Activated CD8-positive, alpha-beta T cell treated with anti-CD3 and anti-CD28 coated beads for 36 hours (primary cell): ENCODE measurements at places on chromosomes 13 and 19. TPM values are rescaled to one million over a fixed set of nuclear protein-coding genes. Genes with fewer than 3 reads are reported as not detected.
A peak's percentile ranks its signal among the peaks of the same experiment; 100 is the strongest.

Gene DIRAS1
- 0.09 TPM for total RNA-seq

Gene LRFN3
- 6.6 TPM for total RNA-seq

Gene VMAC
- total RNA-seq = 2.5 TPM

Gene ZNF493
- total RNA-seq = 15.1 TPM

Gene NCAN
- total RNA-seq = not detected

Gene GARIN5A
- total RNA-seq = 0.36 TPM

GRCh38 chr19:37217480-37217774 is 587 bp upstream of the ZNF383 start:
- DNase-seq = no peak

DNA sequence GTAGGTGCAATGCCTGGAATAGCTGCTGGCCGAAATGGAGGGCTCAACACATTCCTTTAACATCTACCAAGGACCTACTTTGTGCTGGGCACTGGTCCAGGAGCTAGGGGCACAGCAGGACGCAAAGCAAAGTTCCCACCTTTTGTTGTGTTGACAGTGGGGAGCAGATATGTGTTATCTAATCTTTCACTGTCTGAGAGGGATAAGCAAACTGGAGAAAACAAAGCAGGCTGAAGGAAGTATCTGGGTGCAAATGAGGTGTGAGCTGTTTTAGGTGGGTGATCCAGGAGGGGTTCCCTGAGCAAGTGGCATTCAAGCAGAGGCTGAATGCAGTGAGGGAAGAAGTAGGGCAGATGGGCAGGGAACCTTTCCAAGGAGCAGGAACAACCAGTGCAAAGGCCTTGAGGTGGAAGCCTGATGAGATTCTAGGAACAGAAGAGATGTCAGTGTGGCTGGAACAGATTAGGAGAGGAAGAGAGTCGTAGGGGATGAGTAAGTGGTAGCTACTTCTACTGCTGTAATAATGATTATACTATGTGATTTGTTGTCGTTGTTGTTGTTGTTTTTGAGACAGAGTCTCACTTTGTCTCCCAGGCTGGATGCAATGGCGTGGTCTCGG is 2.2 kb upstream of the PLAUR start:
- DNase-seq = no peak

DNA sequence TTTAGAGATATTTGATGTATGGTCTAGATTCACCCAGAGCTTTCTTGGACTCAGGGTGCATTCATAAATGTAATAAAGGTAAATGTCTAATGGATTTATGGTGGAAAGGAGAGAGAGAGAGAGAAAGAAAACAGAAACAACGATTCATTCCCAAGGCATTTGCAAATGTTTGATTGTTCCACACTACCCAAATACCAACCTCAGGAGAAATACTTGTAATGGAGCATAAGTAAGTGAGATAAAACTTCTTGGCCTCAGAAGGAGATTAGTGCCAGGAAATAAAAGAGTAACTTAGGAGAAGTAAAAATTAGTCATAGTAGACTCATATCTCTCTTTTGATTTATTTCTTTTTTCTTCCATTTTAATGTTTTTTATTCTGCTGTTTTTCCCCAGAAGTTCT is 40.6 kb upstream of the DGKH start:
- no peak for DNase-seq

GRCh38 chr13:101880581-101880980 is 428.1 kb downstream of the ITGBL1 start:
- DNase-seq = no peak

GRCh38 chr19:41420101-41420880 is 6.9 kb downstream of the B3GNT8 start:
- DNase-seq = no peak

DNA sequence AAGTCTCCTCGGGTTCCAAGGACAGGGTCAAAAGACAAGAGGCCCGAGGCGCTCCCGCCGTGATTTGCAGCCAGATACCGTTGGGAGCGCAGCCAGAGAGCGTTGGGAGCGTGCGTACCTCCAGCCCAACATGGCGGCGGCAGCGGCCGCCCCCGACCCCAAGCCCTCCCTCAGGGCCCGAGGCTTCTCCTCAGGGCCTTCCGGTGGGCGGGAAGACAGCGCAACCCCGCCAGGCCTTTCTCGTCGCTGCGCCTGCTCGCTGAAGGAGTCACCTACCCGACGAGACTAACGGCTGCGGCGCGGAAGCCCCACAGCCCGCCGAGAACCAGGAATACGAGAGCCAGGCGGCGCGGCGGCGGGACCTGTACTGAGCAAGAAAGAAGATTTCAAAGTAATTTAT is 3.2 kb upstream of the ZNF850 start:
- DNase-seq = no peak

DNA sequence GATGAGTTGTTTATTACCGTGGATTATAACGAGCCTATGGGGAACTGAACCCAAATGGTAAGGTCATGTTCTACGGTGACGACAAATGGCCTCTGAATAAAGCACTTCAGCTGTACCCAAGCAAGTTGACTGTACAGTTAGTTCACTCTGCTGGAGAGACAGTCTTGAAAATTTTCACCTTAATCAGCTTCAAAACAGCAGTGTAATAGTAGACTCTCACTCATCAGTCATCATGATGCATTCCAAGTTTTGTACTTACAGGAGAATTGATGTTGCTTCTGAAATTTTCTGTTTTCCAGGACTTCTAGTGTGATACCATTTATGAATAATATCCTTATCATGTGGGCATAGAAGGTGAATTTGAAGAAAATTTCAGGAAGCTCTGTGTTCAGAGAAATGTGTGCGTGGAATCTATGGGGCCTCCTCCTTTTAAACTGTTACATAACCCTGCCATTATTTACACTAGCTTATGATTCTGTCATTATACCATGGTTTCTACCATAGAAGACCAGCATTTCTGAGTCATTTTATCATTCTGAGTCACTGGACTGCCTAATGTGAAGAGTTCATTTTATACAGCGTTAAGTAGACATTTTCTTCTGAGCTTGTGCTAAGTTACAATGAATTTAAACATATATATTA is 96.9 kb downstream of the WDFY2 start:
- DNase-seq = no peak

DNA sequence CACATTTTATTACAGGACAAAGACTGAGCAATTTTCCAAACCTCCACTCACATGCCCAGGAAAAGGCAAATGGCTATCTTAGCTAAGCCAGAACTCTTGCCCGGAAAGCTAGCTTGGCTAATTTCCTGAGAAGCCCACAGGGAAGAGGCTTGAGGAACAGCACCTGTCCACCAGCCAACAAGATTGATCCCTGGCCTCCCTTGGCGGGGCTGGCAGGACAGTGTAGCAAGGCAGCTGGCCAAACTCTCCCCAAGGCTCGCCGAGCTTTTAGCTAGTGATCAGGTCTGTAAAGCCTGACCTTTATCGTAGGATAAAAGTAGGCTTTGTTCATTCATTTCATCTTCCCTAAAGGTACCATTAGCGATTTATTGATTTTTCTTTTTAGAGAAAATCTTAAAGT is 101.4 kb downstream of the UQCRFS1 start:
- DNase-seq = no peak

DNA sequence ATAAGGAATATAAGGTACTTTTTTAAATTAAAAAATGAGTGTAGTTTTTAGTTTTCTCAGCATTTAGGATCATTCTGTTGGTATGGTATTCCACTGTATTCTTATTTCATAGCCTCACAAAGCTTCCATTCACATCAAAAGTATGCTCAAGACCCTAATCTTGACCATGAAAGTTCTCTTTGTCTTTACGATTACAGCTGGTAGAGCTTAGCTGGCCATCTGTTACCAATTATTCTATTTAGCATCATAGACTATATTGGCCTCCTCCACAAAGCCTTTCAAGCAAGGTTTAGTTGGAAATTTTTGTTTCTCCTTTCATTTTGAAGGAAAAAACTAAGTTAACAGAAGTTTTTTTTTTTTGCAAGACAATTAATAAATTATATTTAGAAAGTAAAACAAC is 245.1 kb downstream of the KCTD12 start:
- DNase-seq = no peak

DNA sequence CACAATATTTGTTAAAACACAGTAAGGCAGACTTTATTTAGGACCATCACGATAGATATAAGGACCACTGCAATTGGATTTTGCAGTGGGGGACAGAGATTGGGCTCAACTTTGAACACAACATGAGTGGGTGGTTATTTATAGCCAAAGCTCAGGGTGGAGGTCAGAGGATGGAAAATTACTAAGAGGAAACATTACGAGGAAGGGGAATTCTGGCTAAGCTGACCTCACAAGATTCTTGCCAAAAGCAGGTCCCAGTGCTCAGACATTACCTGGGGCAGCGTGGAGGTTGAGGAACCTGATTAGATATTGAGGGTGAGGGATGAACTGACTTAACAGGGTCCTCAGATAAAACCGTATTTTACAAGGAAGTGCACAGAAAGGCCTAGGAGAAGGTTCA is 88.9 kb upstream of the NBEA start:
- no peak for DNase-seq

GRCh38 chr13:38415233-38415632 is 65.6 kb downstream of the UFM1 start:
- DNase-seq = peak; percentile 40

- DNase-seq = no peak
Measured at GRCh38 chr13:46908501-46908900, 11.6 kb upstream of the HTR2A start.

- DNase-seq = no peak
Measured at GRCh38 chr13:30128591-30128990, 178.8 kb downstream of the KATNAL1 start.

GRCh38 chr13:59754411-59754810 is 409.3 kb downstream of the DIAPH3 start:
- DNase-seq = no peak

DNA sequence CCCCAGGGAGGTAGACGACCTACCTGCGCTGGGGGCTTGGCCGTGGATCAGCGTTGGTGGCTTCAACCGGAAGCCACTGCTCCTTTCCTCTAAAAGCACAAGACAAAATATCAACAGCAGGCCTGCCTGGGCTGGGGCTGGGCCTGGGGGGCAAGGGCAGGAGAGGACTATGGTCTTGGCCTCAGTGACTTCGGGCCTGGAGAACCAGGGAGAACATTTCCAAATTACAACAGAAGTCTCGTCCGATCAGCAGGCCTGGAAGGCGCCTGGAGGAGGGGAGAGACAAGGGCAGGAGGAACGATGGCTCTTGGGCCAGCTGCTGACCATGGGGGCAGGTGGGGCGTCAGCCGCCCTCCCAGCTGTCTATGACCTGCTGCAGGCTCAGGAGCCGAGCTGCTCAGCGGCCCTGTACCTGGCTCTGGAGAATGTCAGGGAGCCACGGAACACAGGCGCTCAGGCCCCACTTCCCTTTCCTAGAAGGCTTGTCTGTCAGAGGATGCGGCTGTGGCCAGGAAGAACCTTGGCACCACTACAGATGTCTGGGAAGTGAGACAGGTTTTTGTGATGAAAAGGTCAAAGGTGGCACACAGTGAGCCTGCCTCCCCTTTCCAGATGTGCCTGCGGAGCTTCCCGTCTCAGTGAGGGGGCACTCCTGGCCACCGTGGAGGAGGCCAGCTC is 19.5 kb downstream of the CAPS start:
- no peak for DNase-seq

- no peak for DNase-seq
Measured at GRCh38 chr13:110125157-110125556, 181.8 kb downstream of the COL4A1 start.

- peak; percentile 74 for DNase-seq
Measured at GRCh38 chr19:1104311-1105007, 665 bp downstream of the GPX4 start.

DNA sequence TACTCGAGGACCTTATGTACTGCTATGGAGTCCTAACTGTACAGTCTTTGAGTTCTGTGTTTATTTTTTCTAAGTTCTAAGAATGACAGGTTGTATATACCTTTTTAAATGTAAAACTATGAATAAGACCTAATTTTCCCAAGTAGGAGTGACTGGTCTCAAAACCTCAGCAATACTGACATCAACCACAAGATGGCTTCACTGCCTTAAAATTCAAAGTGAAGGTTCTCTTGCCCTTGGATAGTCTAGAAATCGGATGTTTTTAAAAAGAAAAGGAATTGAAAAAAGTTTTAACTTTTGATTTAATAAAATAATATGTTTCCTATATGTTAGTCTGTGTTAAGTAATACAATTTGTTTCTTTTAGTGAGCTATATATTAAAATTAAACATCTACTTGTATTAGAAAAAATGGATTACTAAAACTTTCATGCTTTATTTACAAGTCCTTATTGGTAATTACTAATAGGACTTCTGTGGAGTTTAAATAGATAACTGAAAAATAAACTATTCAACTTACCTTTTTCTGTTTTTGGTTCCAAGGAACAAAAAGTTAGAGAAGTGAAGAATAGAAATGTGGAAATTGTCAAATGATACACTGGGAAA is 52.0 kb downstream of the TDRD3 start:
- peak; percentile 12 for DNase-seq

- DNase-seq = peak; percentile 59
Measured at GRCh38 chr19:42140125-42140754, 8.0 kb upstream of the POU2F2 start.

GRCh38 chr13:100306434-100306999 is 217.6 kb downstream of the PCCA start:
- DNase-seq = no peak

- DNase-seq = no peak
Measured at GRCh38 chr13:76826527-76826926, 59.7 kb downstream of the KCTD12 start.

DNA sequence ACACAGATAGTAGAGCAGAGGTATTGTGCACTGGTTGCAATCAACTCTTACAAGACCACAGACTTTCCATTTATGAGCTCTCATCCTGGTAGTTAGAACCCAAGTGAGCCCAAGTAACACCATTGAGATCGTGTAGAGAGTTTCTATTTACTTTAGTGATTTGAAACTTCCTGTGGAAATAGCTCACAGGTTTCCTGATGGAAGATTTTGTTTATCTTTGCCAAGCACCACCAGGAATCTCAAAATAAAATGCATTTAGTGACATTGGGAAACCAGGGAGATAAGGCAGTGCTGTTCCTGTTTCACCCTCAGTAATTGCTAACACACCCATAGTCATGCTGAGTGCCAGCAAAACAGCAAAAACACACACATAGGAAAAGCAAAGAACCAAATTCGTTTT is 102.5 kb downstream of the FLT1 start:
- no peak for DNase-seq
